Endothelial cell of umbilical vein (primary cell): ENCODE measurements at places on chromosomes 12 and 14. TPM values are rescaled to one million over a fixed set of nuclear protein-coding genes. Genes with fewer than 3 reads are reported as not detected.

DNA sequence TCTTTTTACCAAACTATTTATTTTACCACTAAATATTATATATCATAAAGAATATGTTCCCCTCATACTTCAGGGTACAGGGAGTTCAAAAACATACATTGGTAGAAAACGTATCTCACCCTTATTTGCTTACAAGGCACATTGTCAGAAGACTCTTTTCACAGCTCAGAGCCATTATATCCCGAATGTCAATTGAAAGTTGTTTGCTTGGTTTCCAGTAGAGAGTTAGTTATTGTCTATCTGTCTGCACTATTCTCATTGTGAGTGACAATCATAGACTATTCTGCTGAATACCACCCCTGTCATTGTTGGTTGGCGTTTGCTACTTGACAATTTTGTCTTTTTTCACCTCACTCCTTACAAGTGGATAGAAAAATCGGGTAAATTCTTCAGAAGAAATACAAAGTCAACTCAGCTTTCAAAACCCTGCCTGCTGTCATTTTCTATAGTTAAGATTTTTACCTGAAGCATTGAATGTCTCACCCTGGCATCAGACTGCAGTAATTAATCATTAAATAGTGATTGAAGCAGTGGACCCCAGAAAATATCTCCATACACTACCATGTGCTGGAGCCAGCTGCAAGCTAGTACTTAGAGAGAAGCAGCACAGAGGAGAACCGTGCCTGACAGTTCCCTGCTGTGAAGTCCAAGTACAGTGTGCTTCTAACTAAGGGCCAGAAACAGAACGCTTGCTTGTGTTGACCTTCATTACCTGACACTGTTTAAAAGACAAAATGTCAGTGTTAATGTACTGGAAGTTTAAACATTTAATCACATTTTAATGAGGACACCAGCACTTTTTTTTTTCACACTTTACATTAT lies 510.6 kb downstream of the RERGL start:
- no peak for DNase-seq

GRCh38 chr12:108247130-108247529 lies 92.0 kb downstream of the CMKLR1 start:
- DNase-seq: no peak

DNA sequence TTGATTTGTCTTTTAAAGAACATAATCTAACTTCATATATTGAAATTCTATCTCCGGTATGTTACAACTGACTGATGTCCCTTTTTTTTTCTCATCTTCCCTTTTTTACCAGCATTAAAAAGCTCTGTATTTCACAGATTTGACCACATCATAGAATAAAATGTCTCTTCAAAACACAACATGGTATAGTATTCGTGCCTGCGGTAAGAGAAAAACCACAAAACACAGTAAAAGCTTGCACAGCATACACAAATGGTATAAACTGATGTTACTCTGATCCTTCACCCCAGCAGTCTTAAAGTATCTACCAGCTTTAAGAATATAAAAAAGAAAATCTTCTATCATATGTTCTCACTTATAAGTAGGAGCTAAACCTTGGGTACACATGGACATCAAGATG lies 83.4 kb downstream of the HECTD1 start:
- no peak for DNase-seq

DNA sequence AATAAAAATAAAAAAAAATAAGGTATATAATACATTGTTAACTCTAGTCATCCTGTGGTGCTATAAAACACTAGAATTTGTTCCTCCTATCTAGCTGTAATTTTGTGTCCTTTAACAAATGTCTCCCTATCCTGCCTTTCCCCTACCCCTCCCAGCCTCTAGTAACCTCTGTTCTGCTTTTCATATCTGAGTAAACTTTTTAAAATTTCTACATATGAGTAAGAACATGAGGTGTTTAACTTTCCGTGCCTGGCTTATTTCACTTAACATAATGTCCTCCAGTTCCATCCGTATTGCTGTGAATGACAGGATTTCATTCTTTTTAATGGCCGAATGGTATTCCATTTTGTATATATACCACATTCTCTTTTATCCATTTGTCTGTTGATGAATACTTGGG lies 71.3 kb upstream of the GNG2 start:
- no peak for DNase-seq

- DNase-seq: no peak
Measured at GRCh38 chr14:57495416-57495815, 1.8 kb upstream of the CCDC198 start.

GRCh38 chr12:104485651-104486362 lies 29.1 kb downstream of the CHST11 start:
- no peak for DNase-seq

GRCh38 chr14:21734457-21735074 lies 60.9 kb upstream of the OR4E1 start:
- DNase-seq: peak; percentile 56

GRCh38 chr12:122182887-122183587 lies at the start of gene LRRC43:
Gene LRRC43 (plus strand): TSS chr12:122183123. CDS start chr12:122183145, 22 bp downstream.
- peak; percentile 36 for DNase-seq

- no peak for DNase-seq
Measured at GRCh38 chr14:29773990-29774389, 153.7 kb downstream of the PRKD1 start.

ALG10 gene
- 13.0 and 13.2 TPM in 2 replicates for total RNA-seq

RNASE7 gene
- not detected in 2 replicates for total RNA-seq

DNA sequence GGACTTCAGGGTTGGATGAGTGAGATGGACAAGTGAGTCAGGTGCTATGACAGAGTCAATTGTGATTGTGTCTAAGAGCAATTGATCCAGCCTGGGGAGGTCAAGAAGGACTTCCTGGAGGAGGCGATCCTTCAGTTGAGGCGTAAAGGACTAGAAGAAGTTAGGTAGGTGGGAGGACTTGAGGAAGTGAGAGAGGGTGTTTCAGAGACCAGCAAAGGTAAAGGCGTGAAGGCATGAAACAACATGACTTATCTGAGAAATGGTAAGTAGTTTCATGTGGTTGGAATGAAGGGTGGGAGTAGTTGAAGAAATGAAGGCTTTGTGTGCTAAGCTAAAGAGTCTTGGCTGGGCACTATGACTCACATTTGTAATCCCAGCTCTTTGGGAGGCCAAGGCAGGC lies 48.9 kb upstream of the PPP1CC start:
- DNase-seq: no peak

DNA sequence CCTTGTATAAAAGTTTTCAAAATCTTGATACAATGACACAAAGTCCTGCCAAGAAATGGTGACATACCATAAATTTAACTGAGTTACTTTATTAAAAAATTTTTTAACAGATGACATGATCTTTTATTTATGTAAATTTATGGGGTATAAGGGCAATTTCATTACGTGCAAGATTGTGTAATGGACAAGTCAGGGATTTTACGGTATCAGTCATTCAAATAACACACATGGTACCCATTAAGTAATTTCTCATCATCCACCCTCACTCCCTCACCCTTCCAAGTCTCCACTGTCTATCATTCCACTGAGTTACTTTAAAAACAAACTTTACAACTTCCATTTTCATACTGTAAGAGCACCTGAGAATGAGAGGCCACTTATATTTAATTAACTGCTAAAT lies 37.4 kb downstream of the SPTLC2 start:
- no peak for DNase-seq

GRCh38 chr12:74988156-74988555 lies 221.5 kb downstream of the KCNC2 start:
- no peak for DNase-seq

DNA sequence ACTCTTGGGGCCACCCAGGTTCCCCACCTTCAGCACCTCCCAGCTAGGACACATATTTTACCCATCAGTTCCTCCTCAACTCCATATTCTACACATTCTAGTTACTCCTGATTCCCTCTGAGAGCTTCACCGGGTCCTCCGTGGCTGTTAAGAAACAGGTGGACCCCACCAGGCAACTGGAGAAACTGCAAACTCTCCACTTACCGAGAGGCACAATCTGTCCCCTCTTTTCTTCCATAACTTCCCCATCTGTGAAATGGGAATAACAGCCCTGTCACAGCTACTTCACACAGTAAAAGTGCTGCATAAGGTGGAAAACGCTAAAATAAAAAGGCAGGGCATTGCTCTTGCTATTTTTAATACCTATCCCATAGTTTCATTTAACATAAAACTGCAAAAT lies 1.5 kb downstream of the SLC7A8 start:
- no peak for DNase-seq

SMIM41 gene
- total RNA-seq: not detected in 2 replicates

IGFBP6 gene
- 11.6 and 14.1 TPM in 2 replicates for total RNA-seq

DNA sequence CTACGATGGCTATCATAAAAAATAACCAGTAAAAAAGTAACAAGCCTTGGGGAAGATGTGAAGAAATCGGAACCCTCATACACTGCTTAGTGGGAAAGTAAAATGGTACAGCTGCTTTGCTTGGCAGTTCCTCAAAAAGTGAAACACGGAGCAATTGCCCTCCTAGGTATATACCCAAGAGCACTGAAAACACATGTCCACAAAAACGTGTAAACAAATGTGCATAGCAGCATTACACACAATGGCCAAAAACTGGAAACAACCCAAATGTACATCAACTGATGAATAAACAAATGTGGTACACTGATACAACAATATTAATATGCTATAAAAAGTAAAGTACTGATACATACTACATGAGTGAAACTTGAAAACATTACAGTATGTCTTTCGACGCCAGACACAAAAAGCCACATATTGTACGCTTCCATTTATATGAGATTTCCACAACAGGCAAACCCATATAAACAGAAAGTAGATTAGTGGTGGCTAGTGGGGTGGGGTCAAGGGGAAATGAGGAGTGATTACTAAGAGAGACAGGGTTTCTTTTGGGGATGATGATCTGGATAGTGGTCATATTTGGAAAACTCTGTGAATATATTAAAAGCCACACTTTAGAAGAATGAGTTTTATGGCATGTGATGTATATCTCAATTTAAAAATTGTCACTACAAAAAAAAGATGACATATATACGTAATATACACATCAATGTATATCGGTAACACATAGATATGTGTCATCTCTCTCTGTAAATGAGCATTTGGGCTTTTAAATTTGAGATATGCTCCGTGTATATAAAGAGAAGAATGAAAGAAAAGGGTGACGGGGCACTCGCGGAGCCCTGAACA lies 996 bp downstream of the SLC41A2 start:
- no peak for DNase-seq

DNA sequence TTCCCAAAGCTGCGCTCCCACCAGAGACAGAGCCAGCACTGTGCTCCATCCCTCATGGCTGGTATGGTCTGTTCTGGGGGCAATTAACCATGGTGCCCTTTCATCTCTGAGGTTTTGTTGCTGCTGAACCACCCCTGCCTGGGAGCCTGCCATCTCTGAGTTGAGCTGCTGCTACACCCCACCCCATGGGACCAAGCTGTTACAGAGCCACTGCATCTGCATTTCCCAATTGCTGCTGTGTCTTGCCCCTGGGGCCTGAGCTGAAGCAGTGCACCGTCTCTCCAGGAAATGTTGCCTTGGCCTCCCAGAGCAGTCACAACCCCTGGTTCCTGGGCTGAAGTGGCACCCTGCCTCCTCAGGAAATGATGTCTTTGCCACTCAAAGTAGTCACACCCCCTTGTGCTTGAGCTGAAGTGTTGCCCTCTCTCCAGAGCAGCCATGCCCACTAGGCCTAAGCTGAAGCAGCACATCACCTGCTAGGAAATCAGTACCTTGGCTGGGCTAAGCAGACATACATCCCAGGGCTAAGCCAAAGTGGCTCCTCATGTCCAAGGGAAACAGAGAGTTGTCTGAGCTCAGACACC lies 140.3 kb downstream of the RERGL start:
- DNase-seq: no peak

DNA sequence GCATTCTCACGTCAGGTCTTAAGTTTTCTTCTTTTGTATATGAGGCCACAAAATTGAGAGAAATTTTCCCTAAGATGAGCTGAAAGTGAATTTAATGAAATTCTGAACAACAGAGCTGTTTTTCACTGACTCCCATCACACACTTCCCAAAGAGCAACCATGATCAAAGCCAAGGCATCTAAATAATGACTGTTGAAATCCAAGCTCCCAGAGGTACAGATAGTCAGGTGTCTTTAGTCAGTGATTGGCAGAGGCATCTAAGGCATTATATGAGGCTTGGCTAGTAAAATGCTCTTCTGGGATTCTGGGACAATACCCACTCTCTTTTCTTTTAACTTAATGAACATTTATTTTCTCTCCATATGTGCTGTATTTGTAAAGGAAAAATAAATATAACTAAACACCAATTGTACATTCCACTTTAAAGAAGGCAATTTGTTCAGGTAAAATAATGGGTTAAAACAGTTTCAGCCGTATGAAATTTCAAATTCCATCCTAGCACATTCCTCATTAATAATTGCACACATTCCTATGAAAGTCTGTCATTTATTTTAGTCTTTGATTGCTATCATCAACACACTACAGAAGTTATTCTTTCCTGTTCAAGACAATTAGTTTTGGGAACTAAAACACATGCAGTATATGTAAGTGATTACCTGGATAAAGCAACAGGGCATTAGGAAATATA lies 871 bp upstream of the SSTR1 start:
- DNase-seq: no peak

GRCh38 chr14:91870001-91870400 lies 2.7 kb upstream of the TC2N start:
- DNase-seq: no peak

RSRC2 gene
- 78.0 and 81.1 TPM in 2 replicates for total RNA-seq

GRCh38 chr14:54564071-54564867 lies 2.7 kb upstream of the SAMD4A start:
- DNase-seq: peak; percentile 73

EGLN3 gene
- 0.14 and 0.20 TPM in 2 replicates for total RNA-seq

- no peak for DNase-seq
Measured at GRCh38 chr12:2443776-2444175, 351.0 kb upstream of the FKBP4 start.

GRCh38 chr14:30974628-30975027 lies 50.8 kb upstream of the AP4S1 start:
- DNase-seq: peak; percentile 32

LRRK2 gene
- total RNA-seq: 1.3 and 2.2 TPM in 2 replicates

CLEC7A gene
- not detected in 2 replicates for total RNA-seq

DNA sequence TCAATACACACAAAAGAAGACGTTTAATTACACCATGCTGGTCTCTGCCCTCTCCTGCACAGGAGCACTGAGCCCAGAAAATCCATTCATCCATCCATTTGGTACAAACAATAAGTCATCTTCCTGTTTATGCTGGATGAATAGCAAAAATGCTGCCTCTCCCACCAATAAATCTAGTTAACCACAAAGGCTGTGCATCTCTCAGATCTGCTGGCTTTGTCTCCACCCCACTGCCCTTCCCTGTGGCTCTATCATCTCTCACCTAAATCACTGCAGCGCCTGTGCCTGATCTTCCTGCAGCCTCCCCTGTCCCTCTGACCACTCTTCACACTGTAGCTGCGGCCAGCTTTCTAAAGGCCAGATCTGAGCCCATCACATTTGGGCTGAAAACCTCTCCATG lies 72.9 kb upstream of the DDX11 start:
- DNase-seq: peak; percentile 65
